Right kidney (tissue), 9 donors: ENCODE measurements at places on chromosomes 1 and 21.

DNA sequence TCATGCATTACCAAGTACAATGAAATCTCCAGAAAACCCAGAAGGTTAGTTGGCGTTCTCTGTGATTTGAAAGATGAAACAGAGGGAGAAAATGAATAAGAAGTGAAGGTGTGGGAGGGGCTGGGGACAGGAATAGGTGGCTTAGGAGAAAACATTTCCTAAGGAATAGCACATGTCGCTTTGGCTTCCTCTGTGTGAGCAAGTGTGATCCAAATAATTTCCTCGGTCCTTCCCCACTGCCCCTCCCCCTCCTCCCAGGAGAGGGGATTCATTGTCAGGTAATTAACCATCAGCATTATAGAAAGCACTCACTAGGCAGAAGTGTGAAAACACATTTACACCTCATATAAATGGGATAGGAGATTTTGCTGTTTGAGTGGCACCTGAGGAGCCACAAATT is 105.5 kb downstream of the NUF2 start:
- no peak for DNase-seq

GRCh38 chr1:171953835-171954234 is 112.5 kb downstream of the DNM3 start:
- no peak for DNase-seq

DNA sequence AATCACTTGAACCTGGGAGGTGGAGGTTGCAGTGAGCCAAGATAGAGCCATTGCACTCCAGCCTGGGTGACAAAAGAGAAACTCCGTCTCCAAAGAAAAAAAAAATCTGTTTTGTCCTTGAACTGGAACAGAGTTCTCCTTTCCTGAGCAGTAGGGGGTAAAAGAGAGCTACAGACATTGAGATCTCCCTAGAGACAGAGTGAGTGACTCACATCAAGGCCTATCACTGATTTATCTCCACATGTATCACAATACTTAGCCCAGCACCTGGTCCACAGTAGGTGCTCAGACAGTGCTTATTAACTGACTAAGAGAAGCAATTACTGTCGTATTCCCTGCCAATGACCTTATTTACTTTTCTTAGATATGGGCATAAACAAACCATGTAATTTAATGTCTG is 354.1 kb upstream of the C1orf87 start:
- no peak for DNase-seq

GRCh38 chr1:172976222-172977041 is 74.3 kb downstream of the TNFSF18 start:
- peak; percentile 9 for DNase-seq

DNA sequence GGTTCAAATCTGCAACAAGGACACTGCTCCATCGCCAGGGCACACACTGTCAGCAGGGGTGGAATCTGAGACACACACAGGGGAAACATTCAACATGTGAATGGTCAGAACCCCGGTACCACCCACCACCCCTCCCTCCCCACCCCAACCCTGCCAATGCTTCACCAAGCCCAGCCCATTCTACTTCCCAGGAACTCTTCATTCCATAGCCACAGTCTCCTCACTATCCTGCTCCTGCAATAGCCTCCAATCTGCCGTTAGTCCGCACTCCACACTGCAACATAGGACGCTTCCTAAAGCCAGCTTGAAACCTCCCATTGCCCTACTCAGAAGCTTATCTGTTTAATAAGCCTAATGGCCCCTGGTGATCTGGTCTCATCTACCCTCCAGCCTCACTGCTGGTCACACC is 7.5 kb upstream of the RAB3B start:
- DNase-seq: no peak

DNA sequence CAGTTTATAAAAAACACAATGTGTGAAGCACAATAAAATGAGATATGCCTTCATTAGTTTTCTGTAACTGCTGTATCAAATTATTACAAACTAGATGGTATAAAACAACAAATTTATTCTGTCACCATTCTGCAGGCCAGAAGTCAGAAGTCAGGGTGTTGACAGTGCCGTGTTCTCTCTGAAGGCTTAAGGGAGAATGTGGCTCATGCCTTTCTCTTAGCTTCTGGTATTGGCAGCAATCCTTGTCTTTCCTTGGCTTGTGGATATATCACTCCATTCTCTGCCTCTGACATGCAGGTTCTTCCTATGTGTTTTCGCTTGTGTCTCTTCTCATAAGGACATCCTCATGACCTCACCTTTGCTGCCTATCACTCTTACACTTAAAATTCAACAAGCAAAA is 10.1 kb downstream of the NEK7 start:
- no peak for DNase-seq

- DNase-seq: no peak
Measured at GRCh38 chr1:31390071-31390470, 17.2 kb upstream of the FABP3 start.

DNA sequence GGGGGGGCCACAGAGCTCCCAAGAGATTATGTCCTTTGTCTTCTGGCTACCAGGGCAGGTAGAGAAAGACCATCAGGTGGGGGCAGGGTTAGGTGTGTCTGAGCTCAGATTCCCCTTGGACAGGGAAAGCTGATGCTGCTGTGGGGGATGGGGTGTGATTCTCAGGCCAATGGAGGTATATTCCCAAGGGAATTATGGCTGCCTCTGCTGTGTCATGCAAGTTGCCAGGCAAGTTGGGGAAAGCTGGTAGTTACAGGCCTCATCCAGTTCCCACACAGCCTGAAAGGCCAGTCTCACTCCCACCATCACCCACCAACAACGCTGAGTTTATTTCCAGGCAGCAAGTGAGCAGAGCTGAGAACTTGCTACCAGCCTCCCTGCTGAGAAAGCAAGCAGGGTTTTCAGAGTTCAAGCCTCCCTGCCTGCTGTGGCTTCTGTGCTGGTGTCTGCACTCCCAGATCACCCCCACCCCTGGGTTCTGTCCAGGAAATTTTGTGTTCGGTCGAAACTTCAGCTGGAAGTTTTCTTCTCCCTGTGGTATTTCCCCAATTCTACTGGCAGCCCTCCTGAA is 21.3 kb downstream of the IFI16 start:
- DNase-seq: no peak

- DNase-seq: no peak
Measured at GRCh38 chr1:209380420-209380819, 203.1 kb upstream of the CAMK1G start.

- DNase-seq: peak; percentile 72
Measured at GRCh38 chr21:45012662-45013259, 61.6 kb upstream of the ADARB1 start.

- DNase-seq: no peak
Measured at GRCh38 chr1:26289158-26290059, 9.5 kb downstream of the SH3BGRL3 start.

GRCh38 chr21:34524646-34525601 is 12.9 kb upstream of the KCNE1 start:
- peak; percentile 52 for DNase-seq

- peak; percentile 45 for DNase-seq
Measured at GRCh38 chr21:43717967-43718871, 710 bp upstream of the PDXK start.

- no peak for DNase-seq
Measured at GRCh38 chr1:187078916-187079315, 250.2 kb downstream of the PLA2G4A start.

- DNase-seq: no peak
Measured at GRCh38 chr1:10693497-10694273, 102.8 kb downstream of the CASZ1 start.

- DNase-seq: no peak
Measured at GRCh38 chr1:69733061-69733460, 165.3 kb downstream of the LRRC7 start.

DNA sequence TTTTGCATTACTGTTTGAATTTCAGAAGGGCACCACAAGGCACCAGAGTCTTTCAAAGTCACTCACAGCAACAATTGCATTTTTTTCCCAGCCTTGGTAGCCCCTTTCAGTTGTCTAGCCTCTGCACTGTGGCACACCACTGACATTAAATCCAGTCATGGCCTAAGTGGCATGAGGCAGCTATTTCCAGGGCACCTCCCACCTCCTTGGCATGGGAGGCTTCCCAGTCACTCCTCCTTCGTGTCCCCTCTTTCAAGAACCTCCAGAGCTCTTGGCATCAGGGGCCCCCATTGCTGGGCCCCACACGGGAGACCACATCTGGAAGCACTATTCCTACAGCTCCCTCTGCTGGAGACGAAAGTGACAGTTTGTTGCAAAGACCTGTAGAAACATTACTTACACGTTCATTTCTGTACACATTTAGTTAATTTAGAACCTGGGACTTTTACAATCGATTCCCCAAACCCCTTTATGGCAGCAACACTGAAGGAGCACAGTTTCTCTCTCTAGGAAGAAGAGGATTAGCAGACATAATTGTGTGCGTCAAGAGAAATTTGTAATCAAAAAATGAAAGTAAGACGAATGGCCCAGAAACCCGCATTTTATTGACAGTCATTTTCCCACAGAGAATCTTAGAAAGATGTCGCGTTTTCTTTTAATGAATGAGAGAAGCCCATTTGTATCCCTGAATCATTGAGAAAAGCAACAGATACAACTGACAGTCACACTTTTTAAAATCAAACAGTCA is 5.7 kb upstream of the CHD5 start:
- DNase-seq: no peak

DNA sequence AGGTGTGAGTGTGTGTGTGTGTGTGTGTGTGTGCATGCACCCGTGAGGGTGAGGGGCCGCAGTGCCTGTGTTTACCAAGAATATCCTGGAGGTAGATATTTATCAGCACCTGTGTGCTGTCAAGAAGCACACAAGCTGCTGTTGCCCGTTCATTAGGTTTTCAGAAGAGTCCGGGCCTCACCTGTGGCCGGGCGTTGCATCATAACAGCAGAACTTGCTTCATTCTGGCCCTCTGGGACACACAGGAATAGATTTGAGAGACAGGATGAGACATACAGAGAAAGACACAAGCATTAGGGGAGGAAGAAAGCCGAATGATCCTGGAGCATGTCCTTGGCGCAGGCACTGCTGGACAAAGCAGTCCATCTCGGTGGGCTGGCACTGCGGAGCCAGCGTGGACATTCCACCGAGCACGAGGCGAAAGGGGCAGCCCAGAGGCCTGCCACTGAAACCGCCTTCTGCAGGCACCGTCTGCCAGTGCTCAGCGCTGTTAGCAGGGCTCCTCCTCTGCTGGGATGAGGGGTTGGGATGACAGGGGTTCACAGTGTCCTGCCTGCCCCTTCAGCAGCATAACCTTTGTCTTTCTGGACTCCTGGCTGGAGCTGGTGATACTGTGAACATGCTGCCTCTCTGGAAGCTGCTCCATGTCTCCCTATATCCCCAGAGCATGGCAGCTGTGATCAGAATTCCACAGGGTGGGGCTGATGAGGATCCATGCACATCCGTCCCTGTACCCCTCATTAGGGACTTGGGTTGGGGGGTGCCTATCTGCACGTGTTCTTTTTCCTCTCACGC is 81.1 kb downstream of the PEX14 start:
- peak; percentile 59 for DNase-seq

DNA sequence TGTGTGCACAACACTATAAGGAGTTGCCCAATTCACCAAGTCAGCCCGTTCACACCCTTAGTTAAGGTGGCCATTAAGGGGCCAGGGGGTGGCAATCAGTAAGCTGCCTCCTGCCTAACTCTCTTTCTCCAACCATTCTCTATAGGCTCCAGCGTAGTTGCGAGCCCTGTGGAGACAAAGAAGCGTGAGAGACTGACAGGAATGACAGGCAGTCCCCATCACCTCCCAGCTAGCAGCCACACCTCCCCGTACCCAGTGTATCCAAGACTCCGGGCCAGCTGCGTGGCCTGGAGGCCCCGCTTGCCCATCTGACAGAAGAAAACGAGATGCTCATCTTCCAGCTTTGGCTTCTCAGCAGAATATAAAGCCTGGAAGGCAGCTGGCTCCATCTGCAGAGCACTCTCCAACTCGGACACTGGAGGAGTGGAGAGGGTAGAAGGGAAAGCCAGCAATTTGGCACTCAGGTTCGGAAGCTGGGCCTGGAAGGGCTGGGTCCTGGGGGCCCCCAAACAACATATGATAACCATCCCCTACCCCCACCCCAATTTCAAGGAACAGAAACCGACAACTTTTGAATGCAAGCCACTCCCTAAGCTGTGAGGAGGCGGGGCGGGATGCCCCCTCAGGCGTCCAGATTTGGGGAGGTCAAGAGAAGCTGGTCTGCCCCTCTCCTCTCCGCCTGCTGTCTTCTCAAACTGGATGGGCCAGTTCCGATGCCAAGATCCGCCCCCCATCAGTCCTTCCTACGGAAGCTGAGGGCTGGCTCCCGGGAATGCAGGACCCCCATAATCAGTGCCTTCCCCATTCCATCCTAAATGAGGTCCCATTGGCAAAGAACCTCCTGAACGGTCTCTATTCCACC is 872 bp downstream of the TSTD1 start:
- no peak for DNase-seq

GRCh38 chr1:26938004-26938658 is 16.6 kb downstream of the NUDC start:
- no peak for DNase-seq

- DNase-seq: peak; percentile 68
Measured at GRCh38 chr1:212916481-212917133, 33.7 kb upstream of the VASH2 start.

DNA sequence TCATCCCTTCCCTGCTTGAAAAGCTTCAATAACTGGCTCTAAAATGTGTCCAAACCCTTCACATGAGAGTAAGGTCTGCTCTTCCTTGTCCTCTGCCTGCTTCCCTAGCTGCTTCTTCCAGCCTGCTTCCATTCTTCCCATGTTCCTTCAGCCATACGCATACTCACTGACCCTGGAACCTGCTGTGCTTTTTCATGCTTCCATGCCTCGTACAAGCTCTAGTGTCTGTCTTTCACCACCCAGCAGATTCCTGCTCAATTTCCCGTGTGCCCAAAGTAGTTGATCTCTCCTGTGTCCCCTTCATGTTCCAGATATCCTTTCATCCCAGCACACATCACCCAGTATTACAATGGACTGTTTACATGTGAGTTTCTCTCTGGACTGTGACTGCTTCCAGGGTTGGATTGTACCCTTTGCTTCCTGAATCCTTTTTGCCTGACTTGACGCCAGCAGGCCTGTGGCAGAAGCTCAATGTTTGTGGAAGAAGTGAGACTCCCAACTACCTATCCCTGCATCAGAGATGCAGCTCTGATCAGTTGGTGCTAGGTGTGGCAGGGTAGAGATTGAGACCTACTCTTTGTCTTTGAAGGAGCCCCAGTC is 35.9 kb upstream of the RNF19B start:
- no peak for DNase-seq

GRCh38 chr1:78682496-78682895 is 32.9 kb downstream of the IFI44 start:
- no peak for DNase-seq

- DNase-seq: no peak
Measured at GRCh38 chr1:156337052-156337887, 822 bp downstream of the CCT3 start.
